ENCODE measurements at places on chromosomes 3 and 15. TPM values are rescaled to one million over a fixed set of nuclear protein-coding genes. Genes with fewer than 3 reads are reported as not detected.
A peak's percentile ranks its signal among the peaks of the same experiment; 100 is the strongest.

The PP2D1 gene
- not detected for total RNA-seq

The ITIH1 gene
- not detected for total RNA-seq

The ROPN1 gene
- not detected for total RNA-seq

The ZNF80 gene
- not detected for total RNA-seq

The GABRR3 gene
- not detected for total RNA-seq

- DNase-seq = no peak
Observed at GRCh38 chr15:74543583-74543982, 2.6 kb downstream of the ARID3B start.

- no peak for DNase-seq
Observed at GRCh38 chr15:59587085-59587826, 24.3 kb upstream of the GCNT3 start.

- no peak for DNase-seq
Observed at GRCh38 chr3:99640214-99640851, 1.9 kb downstream of the COL8A1 start.

DNA sequence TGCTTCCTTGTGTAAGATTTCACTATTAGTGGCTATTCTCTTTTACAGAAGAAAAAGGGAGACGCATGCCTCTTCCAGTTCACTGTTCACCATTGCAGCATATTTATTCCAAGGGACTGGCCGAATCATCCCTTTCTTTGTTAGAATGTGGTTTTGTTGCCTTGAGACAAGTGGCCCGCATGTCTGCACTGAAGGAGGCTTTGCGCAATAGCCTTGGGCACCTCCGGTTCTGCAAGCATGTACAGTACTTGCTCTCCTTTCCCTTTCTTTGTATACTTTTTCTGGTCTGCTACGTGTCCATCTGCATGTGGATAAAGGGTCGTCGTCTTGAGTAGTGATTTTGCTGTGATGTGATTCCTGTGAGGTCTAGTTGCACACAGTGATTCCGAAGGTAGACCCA lies 43.0 kb downstream of the FLNB start:
- peak; percentile 84 for DNase-seq

GRCh38 chr3:89297199-89297598 lies 189.8 kb downstream of the EPHA3 start:
- DNase-seq = no peak

DNA sequence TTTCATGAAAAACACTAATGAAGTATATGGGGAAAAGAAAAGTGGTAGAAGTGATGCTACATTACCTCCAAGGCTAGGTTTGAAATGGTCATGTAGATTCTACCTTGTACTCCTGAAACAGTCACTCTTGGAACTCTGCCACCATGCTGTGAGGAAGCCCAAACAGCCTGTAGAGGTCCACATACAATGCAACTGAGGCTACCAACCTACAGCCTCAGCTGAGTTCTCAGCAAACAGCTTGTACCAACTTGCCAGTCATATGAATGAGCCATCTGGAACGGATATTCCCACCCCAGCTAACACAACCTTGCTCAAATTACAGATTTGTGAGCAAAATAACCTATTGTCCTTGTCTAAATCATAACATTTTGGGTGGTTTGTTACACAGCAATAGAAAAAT lies 193.5 kb downstream of the ULK4 start:
- DNase-seq = no peak

GRCh38 chr3:64496786-64497490 lies 190.9 kb downstream of the ADAMTS9 start:
- DNase-seq = no peak

DNA sequence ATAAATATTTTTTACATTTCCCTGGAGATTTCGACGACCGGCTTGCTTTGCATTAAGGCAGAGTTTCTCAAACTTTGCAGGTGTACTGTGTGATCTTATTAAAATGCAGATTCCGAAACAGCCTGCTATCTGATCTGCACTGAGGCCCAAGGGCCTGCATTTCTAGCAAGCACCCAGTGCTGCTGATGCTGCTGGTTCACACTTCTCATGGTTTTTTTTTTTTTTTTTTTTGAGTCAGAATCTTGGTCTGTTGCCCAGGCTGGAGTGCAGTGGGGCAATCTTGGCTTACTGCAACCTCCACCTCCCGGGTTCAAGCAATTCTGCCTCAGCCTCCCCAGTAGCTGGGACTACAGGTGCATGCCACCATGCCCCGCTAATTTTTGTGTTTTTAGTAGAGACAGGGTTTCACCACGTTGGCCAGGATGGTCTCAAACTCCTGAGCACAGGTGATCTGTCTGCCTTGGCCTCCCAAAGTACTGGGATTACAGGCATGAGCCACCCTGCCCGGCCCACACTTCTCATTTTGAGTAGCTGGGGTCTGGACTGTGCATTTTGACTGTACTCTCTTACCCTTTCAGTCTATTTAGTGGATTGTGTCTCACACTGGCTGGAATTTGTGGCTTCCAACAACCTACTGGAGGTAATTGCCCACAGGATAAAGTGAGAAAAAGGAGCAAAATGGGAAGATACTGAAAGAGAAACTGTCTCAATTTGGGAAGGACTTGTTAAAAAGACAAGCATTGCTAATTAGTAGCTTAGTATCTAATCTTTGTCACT lies 94.1 kb downstream of the ITPR1 start:
- DNase-seq = no peak

DNA sequence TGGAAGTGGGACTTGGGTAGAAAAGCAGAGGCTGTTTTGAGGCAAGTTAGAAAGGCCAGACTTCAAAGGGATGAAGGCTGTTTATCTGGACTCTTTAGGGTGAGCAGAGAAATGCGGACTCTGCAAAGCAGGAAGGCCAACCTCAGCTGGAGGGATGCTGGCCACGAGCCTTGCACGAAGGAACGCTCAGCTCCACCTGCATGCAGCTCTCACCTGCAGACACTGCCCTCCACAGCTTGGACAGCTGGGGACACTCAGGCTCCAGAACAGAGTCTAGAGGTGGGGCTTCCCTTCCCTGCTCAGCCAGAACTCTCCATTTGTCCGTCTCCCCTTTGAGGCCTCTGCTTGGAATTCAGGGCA lies 229.7 kb downstream of the ADAMTS17 start:
- DNase-seq = no peak

- no peak for DNase-seq
Observed at GRCh38 chr3:41836360-41837134, 125.4 kb downstream of the ULK4 start.

GRCh38 chr15:45573961-45574629 lies 13.1 kb upstream of the BLOC1S6 start:
- DNase-seq = no peak

GRCh38 chr3:71955240-71956068 lies 170.5 kb upstream of the PROK2 start:
- peak; percentile 36 for DNase-seq

- no peak for DNase-seq
Observed at GRCh38 chr15:53354874-53355273, 404.6 kb downstream of the WDR72 start.

- DNase-seq = no peak
Observed at GRCh38 chr3:49882166-49882565, 12.5 kb upstream of the CAMKV start.

DNA sequence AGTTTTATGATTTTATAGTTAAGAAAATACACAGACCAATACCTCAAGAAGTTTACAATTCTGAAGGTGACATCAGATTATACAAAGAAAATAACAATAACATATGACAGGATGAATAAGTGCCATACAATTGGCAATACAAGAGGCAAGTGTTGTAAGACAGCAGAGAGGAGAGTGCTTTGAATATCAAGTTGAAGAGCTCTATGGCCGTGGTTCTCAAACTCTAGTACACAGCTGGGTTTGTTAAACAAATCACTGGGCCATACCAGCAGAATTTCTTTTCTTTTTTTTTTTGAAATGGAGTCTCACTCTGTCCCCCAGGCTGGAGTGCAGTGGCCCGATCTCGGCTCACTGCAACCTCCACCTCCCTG lies 167.1 kb upstream of the NECTIN3 start:
- no peak for DNase-seq

GRCh38 chr3:50167841-50168209 lies 12.7 kb downstream of the SEMA3F start:
- no peak for DNase-seq

DNA sequence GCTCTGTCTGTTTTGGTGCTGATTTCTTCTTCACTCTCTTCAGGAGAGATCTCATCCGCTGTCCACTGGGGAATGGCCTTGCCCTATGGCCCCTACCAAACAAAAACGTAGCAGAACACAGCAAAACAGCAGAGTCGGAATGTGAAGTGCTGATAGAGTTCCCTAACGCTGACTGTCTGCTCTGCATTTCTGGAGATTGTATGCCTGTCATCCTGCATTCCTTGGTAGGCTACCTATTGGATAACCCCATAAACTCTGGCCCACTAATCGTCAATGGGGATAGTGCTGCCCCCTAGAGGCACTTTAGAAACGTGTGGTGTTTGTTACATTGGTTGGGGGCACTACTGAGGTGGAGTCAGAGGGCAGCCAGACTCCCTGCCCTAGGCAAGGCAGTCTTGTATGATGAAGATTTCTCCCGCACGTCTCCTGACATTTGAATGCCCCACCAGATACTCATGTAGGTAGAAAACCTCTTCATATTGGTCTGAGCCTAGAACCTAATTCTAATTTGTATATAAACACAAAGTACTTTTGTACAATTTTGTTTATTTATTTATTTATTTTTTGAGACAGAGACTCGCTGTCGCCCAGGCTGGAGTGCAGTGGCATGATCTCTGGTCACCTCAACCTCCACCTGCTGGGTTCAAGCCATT lies 15.6 kb upstream of the MAGEF1 start:
- peak; percentile 76 for DNase-seq

- peak; percentile 88 for DNase-seq
Observed at GRCh38 chr15:91032919-91033803, 10.8 kb upstream of the VPS33B start.

GRCh38 chr3:175764722-175765121 lies 905.6 kb downstream of the NAALADL2 start:
- DNase-seq = no peak

DNA sequence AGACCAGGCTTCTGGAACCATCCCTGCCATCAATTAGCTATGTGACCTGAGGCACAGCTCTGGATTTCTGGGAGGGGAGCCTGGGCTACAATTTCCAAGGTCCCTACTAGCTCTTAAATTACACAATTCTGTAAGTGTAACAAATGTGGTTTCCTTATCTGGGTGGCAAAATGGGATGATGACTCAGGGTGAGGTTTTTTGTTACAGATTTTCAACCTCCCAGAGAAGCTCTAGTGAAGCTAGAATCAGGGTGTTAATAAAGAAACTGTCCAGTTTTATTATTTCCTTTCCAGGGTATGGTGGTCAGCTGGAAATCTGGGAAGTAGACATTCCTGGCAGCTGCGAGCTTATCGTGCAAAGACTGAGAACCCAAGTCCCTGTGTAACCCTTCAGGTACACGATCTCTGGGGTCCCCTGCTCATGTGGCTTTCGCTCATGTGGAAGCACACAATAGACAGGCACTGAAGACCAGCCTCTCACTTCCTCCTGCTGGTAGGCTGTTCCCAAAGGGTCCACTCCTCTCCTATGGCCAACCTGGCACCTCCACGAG lies 7.3 kb downstream of the RAB27A start:
- peak; percentile 27 for DNase-seq

- no peak for DNase-seq
Observed at GRCh38 chr15:66938114-66938830, 127.1 kb upstream of the SMAD3 start.

DNA sequence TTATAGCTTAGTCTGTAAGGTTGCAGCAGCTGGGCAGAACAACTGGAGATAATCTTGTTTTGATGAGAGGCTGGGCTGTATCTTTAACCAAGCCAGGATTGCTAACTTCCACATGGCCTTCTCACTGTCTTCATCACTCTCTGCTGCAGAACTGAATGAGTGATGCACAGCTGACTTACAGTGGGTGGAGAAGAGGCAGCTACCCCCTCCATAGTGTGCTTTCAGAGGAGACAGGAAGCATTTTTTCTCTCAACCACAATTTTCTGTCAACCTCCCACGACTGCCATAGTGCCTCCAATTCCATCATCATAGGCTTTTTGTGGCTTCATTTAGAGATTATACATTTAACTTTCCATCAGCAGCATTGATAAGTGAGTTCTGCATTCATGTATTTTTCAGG lies 168.2 kb downstream of the CLSTN2 start:
- DNase-seq = no peak

DNA sequence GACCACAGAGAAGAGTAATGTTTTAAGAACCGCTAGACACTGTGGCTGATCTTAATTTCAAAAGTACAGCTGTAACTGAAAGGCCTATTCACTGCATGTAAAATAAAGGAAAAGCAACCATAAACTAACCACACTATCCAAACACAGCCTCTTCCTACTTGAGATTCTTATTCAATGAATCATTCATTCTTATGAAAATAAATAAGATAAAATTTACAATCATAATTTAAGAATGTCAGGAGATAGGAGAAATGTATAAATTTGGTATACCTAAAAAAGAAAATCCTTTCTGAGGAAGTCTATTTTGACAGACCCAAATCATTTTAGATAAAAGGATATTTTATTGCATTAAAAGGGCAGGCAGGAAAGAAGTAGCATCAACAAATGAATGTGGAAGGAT lies 533.5 kb upstream of the ZNF385D start:
- DNase-seq = no peak

- no peak for DNase-seq
Observed at GRCh38 chr15:47139965-47140364, 577.3 kb upstream of the SEMA6D start.

- DNase-seq = no peak
Observed at GRCh38 chr3:190360228-190360627, 27.7 kb upstream of the CLDN16 start.

DNA sequence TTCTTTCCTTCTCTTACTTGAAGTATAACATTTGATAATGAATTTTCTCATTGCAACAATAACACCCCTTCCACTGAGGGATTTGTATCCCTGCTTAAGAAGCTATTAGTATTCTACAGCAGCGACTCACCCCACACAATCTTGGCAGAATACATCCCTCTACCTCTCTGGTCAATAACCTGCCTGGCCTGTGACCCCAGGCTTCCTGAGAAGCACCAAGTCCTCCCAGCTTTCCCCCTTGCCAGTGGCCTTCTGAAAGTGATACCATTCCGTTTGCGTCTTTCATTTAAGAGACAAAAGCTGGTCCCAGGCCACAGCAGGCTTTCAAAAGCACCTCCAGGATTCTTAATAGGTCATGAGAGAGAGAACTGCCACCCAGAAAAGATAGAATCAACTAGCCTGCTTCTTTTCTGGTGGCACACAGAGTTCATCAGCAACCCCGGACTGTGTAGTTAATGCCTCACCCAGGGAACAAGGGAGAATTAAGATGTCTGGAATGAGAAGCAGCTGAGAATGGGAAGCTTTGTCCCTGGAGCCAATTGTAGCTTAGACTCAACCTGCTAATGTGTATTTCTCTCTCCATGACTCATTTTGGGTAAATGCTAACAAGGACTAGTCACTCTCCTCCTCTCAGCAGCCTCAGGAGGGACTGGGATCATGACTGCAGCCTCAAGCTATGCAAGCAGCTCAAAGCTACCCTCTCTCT lies 101.0 kb upstream of the CPNE4 start:
- DNase-seq = peak; percentile 71

DNA sequence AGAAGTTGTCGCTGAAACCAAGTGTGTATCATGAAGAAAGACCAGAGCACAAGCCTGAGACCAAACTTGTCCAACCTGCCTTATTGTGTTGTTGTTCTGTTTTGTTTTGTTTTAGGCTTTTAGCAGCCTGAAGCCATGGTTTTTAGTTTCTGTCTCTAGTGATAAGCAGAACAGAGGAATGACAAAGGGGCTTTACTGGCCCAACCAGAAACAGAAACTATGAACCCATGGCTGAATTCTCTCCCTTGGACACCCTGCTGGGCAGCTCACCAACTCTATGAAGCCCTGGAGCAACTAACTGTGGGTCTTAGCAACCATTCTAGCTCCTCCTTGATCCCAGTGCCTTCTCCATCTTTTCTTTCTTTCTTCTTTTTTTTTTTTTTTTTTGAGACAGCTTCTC lies 30.3 kb downstream of the HCLS1 start:
- DNase-seq = no peak

GRCh38 chr3:65444447-65444815 lies 594.3 kb downstream of the MAGI1 start:
- DNase-seq = no peak

Measured in PC-9 (cell line).